GM23248 (cell line): ENCODE measurements at places on chromosomes 1 and 21. TPM values are rescaled to one million over a fixed set of nuclear protein-coding genes. Genes with fewer than 3 reads are reported as not detected.

DNA sequence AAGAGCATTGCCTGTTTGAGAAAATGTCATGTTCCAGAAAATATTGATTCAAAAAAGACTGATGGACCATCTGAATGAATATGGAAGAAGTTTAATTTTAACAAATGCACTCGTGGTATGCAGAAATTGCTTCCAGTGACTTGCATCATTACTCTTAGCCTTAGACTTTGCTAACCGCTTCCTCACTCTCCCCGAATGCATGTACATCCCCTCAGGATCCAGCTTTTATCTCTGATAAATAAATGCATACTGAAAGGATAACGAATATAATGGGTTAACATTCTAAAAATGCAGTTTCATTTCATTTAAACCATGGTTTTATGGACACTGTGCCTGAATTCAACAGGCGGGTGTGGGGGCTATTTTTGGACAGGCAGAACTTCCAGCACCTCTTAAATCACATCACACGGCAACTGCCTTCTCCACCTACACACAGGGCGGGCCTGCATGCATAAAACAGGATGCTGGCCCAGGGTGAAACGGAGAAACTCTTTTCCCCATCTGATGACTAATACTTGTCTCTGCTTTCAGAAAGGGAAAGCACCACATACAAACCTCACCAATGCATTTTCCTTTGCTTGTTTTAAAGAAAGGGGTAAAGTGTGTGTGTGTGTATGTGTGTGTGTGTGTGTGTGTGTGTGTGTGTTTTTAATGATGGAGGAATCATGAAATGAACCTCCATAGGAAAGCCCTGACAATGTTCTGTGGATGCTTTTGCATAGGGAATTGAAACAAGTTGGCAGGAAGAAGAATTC, 48.7 kb downstream of the SPAG17 start:
- DNase-seq, result peak; percentile 96

AVPR1B gene
- not detected in 2 replicates for polyA plus RNA-seq

GRCh38 chr1:84406346-84406861, 8.1 kb downstream of the DNASE2B start:
- DNase-seq, result peak; percentile 61

DAB1 gene
- 0.39 and 0.42 TPM in 2 replicates for polyA plus RNA-seq

DNA sequence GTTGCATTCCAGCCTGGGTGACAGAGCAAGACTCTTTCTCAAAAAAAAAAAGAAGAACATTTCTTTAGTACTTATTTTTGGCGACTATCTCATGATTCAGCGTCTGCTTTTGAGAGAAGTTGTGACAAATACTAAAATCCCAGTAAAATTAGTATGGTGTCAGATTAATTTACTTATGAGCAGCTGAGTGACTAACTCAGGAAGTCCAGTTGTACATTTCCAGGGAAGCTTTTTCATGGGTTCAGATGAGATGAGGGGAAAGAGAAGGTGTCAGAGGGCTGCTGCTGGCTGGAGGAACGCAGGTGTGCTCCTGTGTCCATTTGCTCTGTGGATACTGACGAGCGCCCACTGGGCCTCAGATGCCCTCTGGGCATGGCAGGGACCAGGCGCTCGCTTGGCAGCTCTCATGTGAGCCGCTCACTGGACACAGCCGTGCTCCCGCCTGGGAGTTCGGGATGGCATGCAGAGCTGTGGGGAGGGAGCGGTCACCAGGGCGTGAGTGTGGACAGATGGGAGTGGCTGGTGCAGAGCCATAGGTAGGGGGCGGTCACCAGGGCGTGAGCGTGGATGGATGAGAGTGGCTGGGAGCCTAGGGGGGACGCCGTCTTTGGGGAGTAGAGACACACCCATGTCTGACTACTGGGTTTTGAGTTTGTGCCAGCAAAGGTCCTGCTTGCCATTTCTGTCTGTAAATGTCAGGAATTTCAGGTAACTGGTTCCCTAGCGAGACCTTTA, 55.0 kb downstream of the ADARB1 start:
- DNase-seq, result peak; percentile 89

GRCh38 chr1:61757950-61758349, 15.7 kb downstream of the PATJ start:
- peak; percentile 83 for DNase-seq

DNA sequence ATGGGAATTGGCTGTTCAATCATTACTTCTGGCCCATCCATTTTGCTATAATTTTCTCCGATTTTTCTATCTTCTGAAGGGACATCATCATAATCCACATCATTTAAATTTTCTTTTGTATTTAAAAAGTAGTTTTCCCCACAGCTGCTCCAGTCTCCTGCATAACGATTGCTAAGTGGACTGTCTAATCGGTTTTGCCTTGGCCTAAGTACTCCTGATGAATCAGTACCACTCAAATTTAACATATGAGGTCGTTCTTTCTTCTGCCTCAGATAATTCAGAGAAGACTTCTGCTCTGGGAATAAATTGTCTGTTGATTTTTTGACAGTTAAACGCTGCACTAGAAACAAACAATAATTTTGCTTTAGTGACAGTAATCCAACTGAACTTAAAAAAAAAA, 41.9 kb downstream of the SYDE2 start:
- no peak for DNase-seq

DNA sequence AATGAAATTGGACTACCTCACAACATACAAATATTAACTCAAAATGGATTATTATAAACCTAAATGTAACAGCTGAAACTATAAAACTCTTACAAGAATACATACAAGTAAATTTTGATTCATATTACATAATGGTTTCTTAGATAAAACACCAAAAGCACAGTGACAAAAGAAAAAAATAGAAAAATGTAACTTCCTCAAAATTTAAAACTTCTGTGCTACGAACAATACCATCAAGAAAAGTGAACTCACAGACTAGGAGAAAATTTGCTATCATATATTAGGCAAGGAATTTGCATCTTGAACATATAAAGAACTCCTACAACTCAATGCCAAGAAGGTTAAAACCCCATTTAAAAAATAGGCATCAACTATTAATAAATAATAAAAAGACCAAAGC, 31.2 kb downstream of the ANGPTL3 start:
- no peak for DNase-seq

DNA sequence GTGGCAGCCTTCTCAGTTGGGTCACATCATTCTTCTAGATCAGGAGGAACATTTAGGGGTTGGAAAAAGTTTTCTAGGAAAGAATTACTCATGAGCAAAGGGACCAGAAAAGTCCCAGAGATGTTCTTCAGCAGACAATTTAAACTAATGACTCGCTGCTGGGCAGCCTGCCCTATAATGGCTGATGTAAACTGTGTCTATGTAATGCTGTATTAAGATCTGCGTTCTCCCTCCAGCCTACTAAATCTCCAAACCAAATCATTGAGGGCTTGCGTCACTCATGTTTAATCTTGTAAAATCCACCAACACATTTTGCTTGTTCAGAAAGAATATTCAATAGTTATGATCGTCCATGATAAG, 92.1 kb downstream of the LRRC8C start:
- peak; percentile 94 for DNase-seq

- DNase-seq, result peak; percentile 33
These were observed 74.2 kb downstream of the ST3GAL3 start for GRCh38 chr1:43781574-43781973.

DNA sequence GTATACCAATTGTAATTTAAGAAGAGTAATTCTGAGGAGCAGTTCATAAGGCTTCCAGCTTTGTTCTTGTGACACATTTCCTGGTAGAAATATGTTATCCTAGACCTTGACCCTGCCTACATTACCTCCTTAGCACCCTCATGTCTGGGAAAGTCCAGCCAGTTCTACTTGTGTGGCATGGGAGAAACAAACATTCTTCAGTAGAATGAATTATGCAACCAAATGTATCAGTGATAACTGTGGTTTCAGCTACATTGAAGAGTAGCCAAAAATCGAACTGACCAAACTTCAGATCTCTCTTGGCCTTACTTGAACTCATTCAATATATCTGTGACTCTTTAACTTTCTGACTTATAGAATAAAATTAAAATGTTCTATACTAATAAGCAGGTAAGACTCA, 308.1 kb upstream of the LYPLAL1 start:
- peak; percentile 7 for DNase-seq

- no peak for DNase-seq
These were observed 57.5 kb downstream of the HSD3B1 start for GRCh38 chr1:119564548-119564947.

- DNase-seq, result peak; percentile 59
These were observed 563 bp downstream of the QSOX1 start for GRCh38 chr1:180155182-180155682.

DNA sequence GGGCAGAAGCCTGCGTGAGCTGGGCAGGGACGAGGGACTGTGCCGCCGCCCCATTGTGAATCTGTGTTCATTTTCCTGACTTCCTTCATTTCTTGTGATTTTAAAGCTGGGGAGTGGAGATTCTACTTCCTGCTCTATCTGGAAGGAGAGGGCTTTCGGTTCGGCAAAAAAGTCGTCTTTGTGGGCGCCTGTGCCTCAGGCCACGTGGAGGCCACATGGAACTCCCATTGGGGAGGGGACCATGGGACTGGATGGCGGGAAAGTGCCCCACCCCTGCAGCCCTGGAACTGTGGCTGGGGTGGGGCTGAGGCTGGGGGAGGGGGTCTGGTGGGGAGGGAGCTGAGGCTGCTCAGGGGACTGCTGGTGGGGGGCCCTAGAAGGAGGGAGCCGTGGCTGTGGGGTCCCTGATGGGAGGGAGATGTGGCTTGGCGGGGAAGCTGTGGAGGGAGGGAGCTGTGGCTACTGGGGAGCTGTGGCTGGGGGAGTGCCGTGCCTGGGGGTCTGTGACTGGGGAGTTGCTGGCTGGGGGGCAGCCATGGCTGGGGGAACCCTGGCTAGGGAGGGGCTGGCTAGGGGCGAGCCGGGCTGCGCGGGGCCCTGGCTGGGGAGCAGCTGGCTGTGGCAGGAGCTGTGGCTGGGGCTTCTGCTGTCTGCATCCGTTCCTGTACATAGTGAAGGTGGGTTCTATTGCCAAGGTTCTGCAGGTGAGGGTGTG, 31.5 kb downstream of the COL18A1 start:
- no peak for DNase-seq

- no peak for DNase-seq
These were observed 448.5 kb downstream of the PRDM2 start for GRCh38 chr1:14148526-14148925.

GRCh38 chr1:186616511-186616910, 63.7 kb downstream of the PTGS2 start:
- no peak for DNase-seq

GRCh38 chr1:76901158-76901767, 34.0 kb downstream of the ST6GALNAC5 start:
- DNase-seq, result peak; percentile 71

DNA sequence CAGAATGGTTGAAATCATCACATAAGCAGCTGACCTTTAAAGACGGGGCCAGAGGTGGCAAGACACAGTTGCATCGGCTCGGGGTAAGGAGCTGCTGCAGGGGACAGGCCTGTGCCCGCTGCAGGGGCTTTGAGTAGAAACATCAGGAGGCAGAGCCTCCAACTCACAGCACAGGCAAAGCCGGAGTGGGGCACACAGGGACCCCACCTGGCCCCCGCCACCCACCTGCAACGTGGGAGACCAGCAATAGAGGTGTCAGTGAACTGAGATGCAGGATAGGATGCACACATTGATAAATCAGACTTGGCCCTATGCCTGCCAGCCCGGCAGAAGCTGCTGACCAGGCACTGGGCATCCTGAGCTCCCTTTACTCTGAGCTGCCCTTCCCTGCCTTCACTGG, 257.2 kb downstream of the NPHP4 start:
- DNase-seq, result no peak

GRCh38 chr21:35236090-35236489, 187.0 kb upstream of the RUNX1 start:
- DNase-seq, result no peak

CELA2A gene
- polyA plus RNA-seq, result not detected in 2 replicates

DNA sequence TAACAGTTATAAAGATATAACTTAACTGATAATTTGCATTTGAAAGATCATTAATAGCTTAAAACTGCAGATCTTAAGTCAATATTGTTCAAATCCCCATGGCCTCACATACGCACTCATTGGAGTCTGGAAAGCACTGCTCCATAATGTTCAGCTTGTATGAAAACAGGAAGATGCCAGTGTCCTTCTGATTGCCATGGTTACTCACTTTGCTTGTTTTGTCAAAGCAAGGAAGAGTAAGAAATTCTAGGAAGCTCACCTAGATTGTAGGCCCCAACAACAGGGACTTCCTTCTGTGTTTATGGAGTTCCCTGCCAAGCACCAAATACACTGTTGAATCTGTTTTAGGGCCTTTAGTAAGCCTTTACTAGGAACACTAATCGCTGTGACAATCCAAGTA, 10.9 kb downstream of the GAS5 start:
- no peak for DNase-seq

DNA sequence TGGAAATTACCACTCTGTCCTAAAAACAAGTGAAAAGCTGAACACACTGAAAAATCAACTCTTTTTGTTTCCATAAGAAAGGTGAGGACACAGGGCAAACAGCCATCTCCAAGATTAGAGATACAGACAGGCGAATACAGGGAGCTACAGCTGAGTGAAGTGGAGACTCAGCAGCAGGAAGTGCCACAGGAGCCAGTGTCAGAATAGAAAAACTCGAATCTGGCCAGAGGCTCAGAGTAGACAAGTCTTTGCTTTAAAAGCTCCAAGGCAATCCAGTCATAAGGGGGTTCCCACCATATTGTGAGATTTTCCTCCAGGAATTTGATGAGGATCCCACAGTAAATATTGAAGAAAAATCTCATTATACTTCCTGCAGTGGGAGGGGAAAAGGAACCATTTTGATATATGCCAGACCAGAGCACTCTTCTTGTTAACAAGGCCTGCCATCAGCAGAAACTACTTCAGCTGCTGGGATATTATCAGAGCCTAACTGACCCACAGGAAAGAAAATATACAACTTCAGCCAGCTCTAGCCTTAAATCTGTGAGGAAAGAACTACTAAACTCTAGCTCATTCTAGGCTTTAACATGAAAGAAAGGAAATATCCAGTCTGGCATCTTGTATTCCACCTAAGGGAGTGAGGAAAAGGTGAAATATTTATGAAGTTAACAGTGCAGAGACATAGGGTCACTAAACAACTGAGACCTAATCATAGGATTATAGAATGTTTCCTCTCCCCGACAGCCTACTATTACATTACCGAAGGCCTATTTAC, 256.2 kb upstream of the OLFM3 start:
- DNase-seq, result no peak

- DNase-seq, result no peak
These were observed 37.6 kb downstream of the NDUFS5 start for GRCh38 chr1:39063775-39064174.

DNA sequence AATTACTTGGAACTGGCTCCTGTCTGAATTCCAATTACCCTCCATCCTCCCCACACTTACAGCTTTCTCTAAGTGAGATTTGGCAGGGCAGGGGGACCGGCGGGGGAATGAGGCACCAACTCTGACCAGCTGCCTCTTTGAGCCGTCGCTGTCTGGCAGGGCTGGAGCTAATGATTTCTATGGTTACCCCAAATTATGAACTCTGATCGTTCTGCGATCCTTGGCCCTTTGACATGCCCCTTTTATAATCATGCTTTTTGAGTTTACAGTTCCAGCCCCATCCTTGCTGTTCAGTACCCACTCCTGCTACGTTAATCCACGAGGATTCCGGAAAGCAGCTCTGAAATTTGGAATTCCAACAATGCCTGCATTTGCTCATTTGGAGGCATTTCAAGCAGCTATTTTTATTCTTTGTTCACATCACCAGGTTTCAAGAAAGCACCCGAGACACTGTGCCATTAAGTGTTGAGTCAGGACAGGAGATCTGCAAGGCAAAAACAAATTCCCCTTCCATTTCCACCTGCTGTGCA, 54.6 kb upstream of the LBR start:
- peak; percentile 72 for DNase-seq

- DNase-seq, result no peak
These were observed 67.9 kb upstream of the ARID1A start for GRCh38 chr1:26627954-26628353.

GRCh38 chr1:30305061-30305460, 418.3 kb downstream of the MATN1 start:
- DNase-seq, result no peak

- DNase-seq, result peak; percentile 87
These were observed at the start of gene GLMP for GRCh38 chr1:156295391-156295947. Gene GLMP, minus strand, starts transcription at chr1:156295679. Its CDS starts 34 bp downstream, at chr1:156295645.

FABP3 gene
- 3.9 and 4.0 TPM in 2 replicates for polyA plus RNA-seq
